MG63 (cell line): ENCODE measurements at places on chromosomes 7 and 10. TPM values are rescaled to one million over a fixed set of nuclear protein-coding genes. Genes with fewer than 3 reads are reported as not detected.

- DNase-seq: no peak
Measured at GRCh38 chr10:89553064-89553734, 17.8 kb upstream of the SLC16A12 start.

DNA sequence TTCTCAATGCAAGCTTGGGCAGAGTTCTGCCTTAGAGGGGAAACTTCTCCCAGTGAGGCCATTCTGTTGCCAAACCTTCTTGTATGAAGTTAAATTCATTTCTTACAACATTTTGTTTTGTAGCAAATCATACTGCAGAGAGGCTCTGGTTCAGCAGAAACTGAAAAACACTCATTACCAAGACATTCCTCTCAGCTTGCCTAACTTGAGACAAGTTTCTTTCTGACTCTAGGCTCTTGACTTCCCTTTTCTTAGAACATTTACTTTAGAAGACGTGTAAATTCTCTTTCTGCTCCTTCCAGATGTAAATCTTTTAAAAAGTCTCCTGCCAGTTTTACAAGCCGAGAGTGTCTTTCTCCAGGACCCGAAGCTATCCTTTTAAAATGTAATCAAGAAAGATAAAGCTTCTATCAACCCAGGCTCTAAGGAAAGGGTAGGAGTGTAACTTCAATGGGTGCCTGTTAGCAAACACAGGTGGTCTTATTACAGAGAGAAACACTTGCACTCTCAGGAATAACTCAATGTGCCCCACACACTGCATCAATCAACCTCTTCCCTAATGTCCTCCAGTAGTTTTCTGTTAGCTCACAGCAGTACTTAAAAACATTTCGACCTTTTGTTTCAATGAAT lies 80.5 kb upstream of the TAS2R16 start:
- DNase-seq: no peak

Gene NXPH1
- not detected in 2 replicates for total RNA-seq

DNA sequence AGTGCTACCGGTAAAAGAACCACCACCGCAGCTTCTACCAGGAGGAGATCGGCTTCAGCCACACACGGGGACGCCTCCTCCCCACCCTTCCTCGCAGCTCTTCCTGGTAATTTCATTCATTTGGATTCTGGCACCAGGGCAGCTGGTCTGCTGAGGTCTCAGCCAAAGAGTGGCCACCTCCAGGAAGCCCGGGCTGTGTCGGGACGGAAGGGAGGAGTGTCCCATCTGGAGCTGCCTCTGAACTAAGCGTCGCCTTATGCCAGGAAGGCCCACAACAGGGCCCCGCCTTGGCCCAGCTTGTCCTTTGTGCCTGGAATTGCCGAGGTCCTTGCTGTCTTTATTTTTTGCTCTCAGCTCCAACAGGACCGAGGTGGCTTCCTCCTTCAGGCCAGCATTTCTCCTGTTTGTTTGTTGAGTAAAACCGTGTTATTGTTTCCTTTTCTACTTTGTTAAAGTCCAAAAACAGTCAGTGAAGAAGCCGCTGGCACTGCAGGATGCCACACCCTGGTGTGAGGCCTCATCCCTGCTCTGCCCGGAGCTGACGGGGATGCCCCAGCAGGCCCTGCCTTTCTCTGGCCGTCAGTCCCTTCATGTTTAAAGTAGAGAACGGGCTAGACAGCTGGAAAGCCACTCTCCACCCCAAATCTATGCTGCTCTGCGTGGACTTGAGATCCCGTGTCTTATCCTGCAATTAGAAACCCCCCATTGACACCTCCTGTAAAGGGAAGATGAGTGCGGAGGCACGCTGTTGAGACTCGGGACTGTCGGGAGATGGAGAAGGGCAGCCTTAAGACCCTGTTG lies 24.5 kb upstream of the TTYH3 start:
- peak; percentile 54 for DNase-seq

- DNase-seq: no peak
Measured at GRCh38 chr10:68052463-68052862, 22.6 kb downstream of the HERC4 start.

DNA sequence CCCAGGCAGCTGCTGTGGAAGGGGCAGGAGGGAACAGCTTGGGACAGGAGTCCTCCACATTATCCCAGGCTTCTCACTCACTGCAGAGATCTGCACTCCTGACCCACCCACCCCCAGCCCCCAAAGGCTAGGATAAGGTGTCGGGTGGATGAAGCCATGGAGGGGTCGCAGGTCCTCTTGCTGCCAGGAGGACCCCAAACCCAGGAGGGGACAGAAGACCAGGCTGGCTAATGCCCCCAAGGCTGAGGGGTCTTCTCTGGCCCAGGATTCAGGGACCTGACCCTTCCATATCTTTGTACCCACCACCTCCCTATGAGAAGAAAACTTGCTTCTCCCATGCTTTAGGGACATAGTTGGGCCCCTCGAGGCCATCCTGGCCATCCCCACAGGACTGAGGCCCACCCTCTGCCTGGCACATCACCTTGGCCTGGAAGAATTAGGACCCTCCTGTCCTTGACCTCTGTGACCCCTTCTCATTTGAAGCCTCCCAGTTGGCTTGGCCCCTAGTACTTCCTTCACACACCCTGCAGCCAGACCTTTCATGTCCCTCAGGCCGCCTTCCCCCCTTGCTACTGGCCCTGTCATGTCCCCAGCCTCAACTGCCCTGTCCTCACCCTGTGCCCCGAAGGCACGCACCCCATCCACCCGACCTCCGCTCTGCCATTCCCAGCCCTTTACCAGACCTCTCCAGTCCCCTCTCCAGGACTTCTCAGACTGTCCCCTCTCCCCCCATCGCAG lies 21.6 kb downstream of the KCNH2 start:
- DNase-seq: no peak

GRCh38 chr7:116574025-116574822 lies 49.4 kb downstream of the CAV1 start:
- no peak for DNase-seq

- no peak for DNase-seq
Measured at GRCh38 chr10:47269294-47269693, 30.7 kb upstream of the GDF10 start.

Gene ANXA7
- 32.7 and 62.7 TPM in 2 replicates for total RNA-seq

DNA sequence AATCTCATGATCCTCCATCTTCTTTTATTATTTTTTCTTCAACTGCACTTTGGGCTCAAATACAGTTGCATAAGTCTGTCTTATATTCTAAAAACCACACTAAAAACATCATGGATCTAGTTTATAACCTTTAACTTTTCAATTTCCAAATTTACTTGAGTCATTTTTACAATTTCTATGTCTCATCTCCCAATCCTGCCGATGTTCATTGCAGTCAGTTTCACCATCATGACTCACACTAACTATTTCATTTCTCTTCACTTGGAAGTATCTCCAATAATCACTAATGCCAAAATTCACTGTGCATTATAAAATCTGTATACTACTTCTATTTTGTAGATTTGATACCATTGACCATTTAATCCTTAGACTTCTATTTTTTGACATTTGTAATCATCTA lies 806.9 kb upstream of the SORCS1 start:
- no peak for DNase-seq

Gene SH2B2
- total RNA-seq: 0.40 and 1.3 TPM in 2 replicates

GRCh38 chr10:113520690-113521474 lies 32.0 kb upstream of the HABP2 start:
- DNase-seq: peak; percentile 66

- DNase-seq: no peak
Measured at GRCh38 chr10:20836401-20836800, 60.7 kb downstream of the NEBL start.

Gene NCF1
- total RNA-seq: not detected in 2 replicates

GRCh38 chr7:28587211-28587610 lies 174.9 kb downstream of the CREB5 start:
- peak; percentile 45 for DNase-seq

Gene POLR2J2
- total RNA-seq: not detected in 2 replicates

Gene ZNF786
- 3.6 and 4.5 TPM in 2 replicates for total RNA-seq

Gene CFAP70
- 2.8 and 4.1 TPM in 2 replicates for total RNA-seq

DNA sequence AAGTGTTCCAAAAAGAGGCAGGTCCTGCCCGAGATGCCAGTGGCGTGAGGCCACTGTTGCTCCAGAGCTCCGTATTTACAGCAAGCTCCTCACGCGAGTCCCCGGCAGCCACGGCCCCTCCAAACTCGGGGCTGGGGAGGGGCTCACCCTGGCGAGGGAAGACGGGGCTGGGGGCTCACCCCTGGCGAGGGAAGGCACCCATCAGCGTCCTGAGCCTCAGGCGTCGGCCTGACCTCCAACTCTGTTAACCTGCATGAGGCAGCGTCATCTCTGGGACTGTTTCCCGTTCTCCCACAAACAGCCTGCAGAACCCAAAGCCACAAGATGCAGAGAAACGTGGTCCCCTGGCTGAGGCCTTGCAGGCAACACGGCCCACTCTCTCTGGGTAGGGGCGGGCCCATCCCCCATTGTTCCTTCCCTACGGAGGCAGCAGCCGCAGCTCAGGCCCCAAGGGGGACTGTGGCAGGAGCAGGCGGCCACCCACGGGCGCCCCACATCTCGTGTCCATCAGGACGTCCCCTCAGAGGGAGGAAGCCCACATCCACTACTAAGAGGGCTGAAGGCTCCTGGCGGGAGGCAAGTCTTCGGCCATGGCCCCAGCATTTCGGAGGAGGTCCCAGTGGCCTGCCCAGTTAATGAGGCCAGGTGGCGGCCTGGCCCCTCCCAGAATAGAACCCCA lies 4.2 kb upstream of the ADGRA1 start:
- no peak for DNase-seq

- no peak for DNase-seq
Measured at GRCh38 chr10:95429639-95430038, 131.5 kb downstream of the SORBS1 start.

Gene BTBD16
- total RNA-seq: not detected in 2 replicates

DNA sequence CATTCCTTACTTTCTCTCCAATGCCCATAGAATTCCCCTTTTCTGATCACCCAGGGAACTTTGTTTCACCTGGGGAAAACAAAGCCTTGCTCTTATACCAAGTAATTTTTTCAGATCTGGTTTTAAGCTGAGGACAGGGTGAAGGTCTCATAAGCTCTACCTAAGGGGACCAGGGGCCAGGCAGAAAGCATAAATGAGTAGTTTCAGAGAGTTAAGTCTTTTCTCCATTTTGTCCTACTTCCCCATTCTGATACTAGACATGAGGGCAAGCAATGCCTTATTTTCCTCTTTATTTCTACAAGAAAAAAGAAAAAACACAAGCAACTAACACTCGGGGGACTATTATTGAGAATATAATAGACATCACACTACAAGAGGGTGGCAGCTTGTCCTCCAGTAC lies 2.9 kb downstream of the AKR1D1 start:
- no peak for DNase-seq

Gene TBL2
- 68.6 and 79.0 TPM in 2 replicates for total RNA-seq

GRCh38 chr10:17365402-17365801 lies 89.0 kb downstream of the ST8SIA6 start:
- no peak for DNase-seq

- peak; percentile 97 for DNase-seq
Measured at GRCh38 chr10:97543025-97543546, 29.5 kb upstream of the ANKRD2 start.

DNA sequence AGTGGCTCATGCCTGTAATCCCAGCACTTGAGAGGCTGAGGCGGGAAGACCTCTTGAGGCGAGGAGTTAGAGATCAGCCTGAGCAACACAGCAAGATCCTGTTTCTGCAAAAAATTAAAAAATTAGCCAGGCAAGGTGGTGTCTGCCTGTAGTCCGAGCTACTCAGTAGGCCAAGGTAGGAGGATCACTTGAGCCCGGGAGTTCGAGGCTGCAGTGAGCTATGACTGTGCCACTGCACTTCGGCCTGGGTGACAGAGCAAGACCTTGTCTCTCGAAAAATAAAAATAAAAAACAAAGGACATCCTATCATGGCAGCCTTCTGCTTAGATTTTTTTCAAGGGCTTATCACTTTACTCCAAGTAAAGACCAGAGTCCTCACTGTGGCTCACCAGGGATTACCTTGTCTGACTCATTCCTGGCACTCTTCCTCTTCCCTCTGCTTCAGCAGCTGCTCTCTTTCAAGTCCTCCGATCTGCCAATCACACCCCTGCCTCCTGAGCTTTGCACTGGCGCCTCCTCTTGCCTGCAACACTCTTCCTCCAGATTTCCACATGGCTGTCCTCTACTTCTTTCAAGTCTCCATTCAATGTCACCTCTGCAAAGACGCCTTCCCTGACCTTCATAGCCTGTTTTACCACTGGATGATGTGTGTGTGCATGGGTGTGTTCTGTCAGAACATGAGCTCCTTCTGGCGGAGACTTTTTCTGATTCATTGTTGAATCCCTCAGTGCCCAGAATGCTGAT lies 7.7 kb downstream of the PRTFDC1 start:
- DNase-seq: peak; percentile 86

DNA sequence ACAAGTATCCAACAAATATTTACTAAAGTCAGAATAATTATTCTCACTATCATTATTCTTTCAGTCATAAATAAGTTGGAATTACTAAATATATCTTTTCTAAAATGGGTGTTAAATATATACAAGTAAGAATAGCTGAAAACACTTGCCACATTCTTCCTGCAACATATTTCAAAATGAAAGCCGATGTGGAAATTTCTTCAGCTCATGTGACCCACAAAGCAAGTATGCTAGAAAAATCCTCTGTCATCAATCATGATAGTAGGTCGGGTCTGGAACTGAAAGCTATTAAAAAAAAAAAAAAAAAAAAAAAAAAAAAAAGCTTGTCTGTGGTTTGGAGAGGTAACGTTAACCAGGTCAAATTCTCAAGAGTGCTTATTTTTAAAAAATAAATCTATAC lies 344.7 kb downstream of the NEBL start:
- DNase-seq: no peak

- no peak for DNase-seq
Measured at GRCh38 chr7:140031364-140031763, 31.4 kb downstream of the PARP12 start.

GRCh38 chr7:74306730-74307469 lies 17.7 kb downstream of the CLIP2 start:
- DNase-seq: peak; percentile 45

- no peak for DNase-seq
Measured at GRCh38 chr10:78688901-78689583, 379.7 kb upstream of the ZMIZ1 start.

DNA sequence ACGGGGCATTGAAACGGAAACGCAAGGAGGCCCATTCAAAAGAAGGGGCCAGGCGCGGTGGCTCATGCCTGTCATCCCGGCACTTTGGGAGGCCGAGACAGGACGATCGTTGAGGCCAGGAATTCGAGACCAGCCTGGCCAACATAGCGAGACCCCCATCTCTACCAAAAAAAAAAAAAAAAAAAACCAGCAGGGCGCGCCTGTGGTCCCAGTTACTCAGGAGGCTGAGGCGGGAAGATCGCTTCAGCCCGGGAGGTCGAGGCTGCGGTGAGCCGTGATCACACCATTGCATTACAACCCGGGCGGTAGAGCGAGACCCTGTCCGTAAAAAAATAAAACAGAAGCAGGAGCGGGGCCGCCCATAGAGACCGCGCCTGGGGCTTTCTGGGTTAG lies 396 bp downstream of the PSMG3 start:
- DNase-seq: no peak
